ENCODE measurements at places on chromosomes 13 and 19.
A peak's percentile ranks its signal among the peaks of the same experiment; 100 is the strongest.

- DNase-seq: peak; percentile 95
These were observed 550 bp upstream of the DLL3 start for GRCh38 chr19:39497996-39498797.

GRCh38 chr19:18098891-18099622 lies 1.5 kb downstream of the MAST3 start:
- no peak for DNase-seq

DNA sequence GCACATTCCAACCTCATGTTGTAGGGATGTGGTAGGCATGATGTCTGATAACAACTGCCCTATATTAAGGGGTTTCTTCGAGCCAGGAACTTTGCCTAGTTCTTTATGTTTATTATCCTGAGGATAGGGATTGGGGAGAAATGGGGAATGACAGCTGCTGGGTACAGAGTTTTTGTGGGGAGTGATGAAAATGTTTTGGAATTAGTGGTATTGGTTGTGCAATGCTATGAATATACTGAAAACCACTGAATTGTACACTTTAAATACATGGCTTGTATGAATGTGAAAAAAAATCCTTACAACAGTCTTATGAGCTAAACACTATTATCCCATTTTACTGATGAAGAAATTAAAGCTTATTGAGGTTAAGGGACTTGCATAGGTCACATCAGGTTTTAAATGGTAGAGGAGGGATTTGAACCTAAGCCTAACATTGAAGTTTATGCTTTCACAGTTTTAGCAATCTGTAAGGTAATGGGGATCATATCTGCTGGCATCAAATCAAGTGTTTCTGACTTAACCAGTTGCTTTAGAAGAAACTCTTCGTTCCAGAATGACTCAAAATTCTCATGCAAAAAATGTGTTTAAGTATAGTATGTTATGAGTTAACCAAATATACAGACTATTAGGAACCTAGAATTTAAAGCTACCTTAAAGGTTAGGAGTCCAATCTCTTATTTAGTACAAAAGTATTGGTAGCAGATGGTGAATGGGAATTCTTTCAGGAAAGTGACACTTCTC lies 61.4 kb downstream of the ERCC5 start:
- DNase-seq: no peak

- no peak for DNase-seq
These were observed at the start of gene ZNF135 for GRCh38 chr19:58059003-58059670. TSS of gene ZNF135 (plus strand) at chr19:58059282. CDS start at chr19:58060003, 721 bp downstream.

GRCh38 chr19:31261603-31262212 lies 87.5 kb downstream of the TSHZ3 start:
- DNase-seq: no peak

GRCh38 chr13:59901191-59901590 lies 262.5 kb downstream of the DIAPH3 start:
- DNase-seq: no peak

GRCh38 chr13:46749951-46750350 lies 47.0 kb downstream of the ESD start:
- no peak for DNase-seq

- DNase-seq: no peak
These were observed 4.0 kb upstream of the DPF1 start for GRCh38 chr19:38228005-38228377.

- no peak for DNase-seq
These were observed 326.0 kb downstream of the HS6ST3 start for GRCh38 chr13:96415831-96416385.

DNA sequence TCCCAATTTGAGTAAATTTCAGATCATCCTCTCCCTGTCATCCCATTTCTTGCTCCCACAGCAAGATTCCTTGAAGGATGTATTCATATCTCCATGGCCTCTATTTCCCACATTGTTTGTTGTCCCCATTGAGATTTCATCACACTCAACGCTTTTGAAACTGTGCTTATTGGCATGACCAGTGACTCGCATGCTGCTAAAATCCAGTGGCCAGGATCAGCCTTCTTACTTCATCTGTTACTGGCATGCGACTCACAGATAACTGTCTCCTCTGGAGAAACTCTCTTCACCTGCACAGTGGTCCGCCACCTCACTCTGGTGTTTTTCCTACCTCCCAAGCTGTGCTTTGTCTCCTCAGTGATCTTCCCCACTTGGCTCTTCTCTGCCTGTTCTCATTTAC lies 95.8 kb downstream of the WASF3 start:
- no peak for DNase-seq

- no peak for DNase-seq
These were observed 674 bp downstream of the TRPC4 start for GRCh38 chr13:37868691-37869505.

GRCh38 chr19:10712045-10712444 lies 5.8 kb upstream of the DNM2 start:
- DNase-seq: no peak

DNA sequence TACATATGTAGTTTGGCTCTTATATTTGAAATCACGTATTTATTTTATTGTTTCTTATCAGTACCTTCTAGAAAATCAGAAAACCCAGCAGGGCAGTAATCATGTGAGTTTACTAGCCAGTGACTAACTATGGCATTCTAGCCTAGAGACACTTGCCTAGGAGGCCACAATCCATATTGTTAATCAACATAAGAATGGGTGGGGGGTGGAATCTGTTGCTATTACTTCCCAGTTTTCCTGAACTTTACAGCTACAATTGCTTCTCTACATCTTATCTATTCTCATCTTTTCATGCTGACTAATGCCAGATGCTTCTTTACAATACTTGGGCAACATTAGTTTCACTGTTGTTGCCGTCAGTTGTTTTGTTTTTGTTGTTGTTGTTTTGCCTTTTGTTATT lies 18.7 kb upstream of the ATXN8OS start:
- DNase-seq: no peak

GRCh38 chr19:7552781-7553180 lies 17.3 kb downstream of the PNPLA6 start:
- no peak for DNase-seq

GRCh38 chr19:49343123-49343522 lies 7.9 kb downstream of the CD37 start:
- no peak for DNase-seq

GRCh38 chr13:102033386-102033785 lies 368.5 kb downstream of the FGF14 start:
- no peak for DNase-seq

DNA sequence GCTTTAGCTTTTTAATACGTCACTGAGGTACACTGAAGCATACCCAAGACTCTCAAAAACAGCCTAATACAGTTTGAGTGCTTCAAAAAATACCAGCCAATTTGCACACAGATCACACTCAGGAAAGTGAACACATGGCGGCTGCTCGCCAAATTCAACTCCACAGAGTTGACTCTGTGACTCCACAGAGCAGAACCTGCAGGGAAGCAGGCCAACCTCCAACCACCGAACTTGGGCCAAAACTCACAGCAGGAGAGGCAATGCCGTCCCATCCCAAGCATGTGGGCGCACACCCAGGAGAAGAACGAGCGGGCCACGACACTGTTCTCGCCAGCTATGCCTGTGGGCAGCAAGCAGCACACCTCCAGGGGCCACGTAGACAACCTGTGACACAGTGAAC lies 21.1 kb downstream of the ELL start:
- DNase-seq: no peak

GRCh38 chr19:41546386-41546789 lies 29.6 kb upstream of the CEACAM21 start:
- DNase-seq: no peak

DNA sequence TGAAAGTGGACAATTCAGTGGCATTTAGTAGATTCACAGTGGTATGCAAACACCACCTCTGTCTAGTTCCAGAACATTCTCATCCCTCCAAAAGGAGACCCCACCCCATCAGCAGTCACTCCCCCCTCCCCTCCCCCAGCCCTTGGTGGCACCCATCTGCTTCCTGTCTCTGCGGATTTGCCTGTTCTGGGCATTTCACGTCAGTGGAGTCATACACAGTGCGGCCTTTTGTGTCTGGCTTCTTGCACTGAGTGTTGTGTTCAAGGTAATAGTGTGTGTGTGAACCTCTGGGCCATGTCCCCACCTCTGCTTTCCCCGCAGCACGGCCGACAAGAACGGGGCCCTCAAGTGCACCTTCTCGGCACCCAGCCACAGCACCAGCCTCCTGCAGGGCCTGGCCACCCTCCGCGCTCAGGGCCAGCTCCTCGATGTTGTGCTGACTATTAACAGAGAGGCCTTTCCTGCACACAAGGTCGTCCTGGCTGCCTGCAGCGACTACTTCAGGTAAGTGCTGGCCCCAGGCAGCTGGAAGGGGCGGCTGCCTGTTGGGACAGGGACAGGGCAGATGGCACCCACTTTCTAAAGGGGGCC lies 19.4 kb upstream of the CRTC1 start:
- no peak for DNase-seq

DNA sequence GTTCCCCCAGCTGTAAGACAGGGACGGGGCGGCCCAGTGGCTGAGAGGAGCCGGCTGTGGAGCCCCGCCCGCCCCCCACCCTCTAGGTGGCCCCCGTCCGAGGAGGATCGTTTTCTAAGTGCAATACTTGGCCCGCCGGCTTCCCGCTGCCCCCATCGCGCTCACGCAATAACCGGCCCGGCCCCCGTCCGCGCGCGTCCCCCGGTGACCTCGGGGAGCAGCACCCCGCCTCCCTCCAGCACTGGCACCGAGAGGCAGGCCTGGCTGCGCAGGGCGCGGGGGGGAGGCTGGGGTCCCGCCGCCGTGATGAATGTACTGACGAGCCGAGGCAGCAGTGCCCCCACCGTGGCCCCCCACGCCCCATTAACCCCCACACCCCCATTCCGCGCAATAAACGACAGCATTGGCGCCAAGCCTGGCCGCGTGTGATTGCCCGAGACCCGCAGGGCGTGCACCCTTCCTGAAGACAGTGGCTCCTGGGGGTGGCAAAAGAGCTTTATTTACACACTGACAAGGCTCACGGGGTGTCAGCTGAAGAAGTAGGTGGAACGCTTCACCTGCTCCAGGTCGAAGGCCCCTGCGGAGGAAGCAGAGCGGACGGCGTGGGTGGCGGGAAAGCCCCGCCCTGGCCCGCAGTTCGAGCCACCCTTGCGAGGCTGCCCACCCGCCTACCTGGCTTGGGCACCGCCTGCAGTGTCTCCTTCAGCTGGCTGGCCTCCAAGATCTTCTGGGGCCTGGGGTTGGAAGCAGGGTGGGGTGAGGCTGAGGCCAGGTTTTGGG lies 16.4 kb downstream of the POLRMT start:
- DNase-seq: no peak

- peak; percentile 14 for DNase-seq
These were observed 1.8 kb upstream of the CEACAM8 start for GRCh38 chr19:42596391-42597072.

GRCh38 chr19:3609779-3610719 lies 3.4 kb upstream of the TBXA2R start:
- DNase-seq: no peak

DNA sequence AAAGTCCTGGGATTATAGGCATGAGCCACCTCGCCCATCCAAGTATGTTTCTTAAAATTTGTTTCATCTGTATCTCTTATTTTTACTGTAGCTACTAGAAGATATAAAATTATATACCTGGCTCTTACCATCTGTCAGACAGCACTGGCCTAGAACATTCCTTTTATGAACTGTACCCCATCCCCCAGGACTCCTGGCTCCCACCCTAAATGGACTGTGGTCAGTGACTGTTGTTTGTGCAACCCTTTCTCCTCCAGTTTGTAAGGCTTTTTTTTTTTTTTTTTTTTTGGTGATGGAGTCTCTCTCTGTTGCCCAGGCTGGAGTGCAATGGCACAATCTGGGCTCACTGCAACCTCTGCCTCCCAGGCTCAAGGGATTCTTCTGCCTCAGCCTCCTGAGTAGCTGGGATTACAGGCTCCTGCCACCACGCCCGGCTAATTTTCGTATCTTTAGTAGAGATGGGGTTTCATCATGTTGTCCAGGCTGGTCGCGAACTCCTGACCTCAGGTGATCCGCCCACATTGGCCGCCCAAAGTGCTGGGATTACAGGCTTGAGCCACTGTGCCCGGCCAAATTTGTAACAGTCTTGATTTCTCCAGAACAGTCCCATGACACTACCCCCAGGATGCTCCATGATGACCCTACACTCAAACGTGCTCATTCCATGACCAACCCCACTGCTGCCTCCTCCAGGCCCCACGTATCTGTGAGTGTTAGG lies 2.5 kb downstream of the NDUFA3 start:
- DNase-seq: no peak

- DNase-seq: no peak
These were observed 10.3 kb downstream of the IER2 start for GRCh38 chr19:13160557-13160956.

- peak; percentile 15 for DNase-seq
These were observed 22.8 kb upstream of the CEACAM20 start for GRCh38 chr19:44552324-44552723.

- no peak for DNase-seq
These were observed 20.7 kb upstream of the CLN5 start for GRCh38 chr13:76971215-76971614.

DNA sequence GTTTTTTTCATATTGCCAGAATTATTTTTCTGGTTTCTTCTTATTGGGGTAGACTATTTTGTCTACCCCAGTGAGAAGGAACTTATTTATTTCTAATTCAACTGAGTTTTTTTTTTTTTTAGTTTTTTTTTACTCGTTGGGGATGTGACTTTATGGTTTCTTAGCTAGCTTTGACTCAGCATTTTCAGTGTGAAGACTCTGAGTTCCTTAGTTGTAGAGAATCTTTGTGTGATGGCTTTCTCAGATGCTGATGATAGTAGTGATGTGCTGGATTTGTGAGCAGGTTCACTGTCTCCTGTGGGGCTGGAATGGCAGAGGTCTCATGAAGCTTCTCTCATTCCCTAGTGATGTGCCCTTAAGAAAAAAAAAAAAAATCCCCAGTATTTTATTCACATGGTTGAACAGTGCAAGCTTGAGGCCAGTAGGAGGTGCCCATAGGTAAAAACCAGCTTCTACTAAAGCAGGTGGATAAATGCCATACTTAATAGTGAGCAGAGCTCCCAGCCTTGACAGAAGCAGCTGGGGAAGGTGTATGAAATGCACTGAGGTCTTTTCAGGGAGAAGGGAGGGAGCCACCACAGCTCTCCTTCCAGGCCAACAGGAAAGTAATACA lies 106.2 kb upstream of the KLF5 start:
- no peak for DNase-seq

GRCh38 chr19:884420-885211 lies 8.4 kb downstream of the MED16 start:
- no peak for DNase-seq

- no peak for DNase-seq
These were observed 1608.2 kb downstream of the SLITRK5 start for GRCh38 chr13:89279374-89279773.

- DNase-seq: no peak
These were observed 11.7 kb downstream of the RANBP3 start for GRCh38 chr19:5966215-5966614.

GRCh38 chr13:40992678-40993518 lies 26.2 kb downstream of the ELF1 start:
- peak; percentile 84 for DNase-seq

GRCh38 chr19:12064590-12065538 lies at the start of gene ZNF844:
TSS of gene ZNF844 (plus strand) at chr19:12064731. CDS start at chr19:12064874, 143 bp downstream.
- no peak for DNase-seq

GRCh38 chr19:54573330-54573872 lies at the start of gene LILRA2:
TSS of gene LILRA2 (plus strand) at chr19:54573790. CDS start at chr19:54573879, 89 bp downstream.
- DNase-seq: no peak

- DNase-seq: peak; percentile 49
These were observed 8.9 kb upstream of the MYO1F start for GRCh38 chr19:8585894-8586750.

All from SHP77 (cell line).